CD4-positive, alpha-beta T cell treated with Interleukin-21 for 1 hour (primary cell): ENCODE measurements at places on chromosomes 3 and 15.

DNA sequence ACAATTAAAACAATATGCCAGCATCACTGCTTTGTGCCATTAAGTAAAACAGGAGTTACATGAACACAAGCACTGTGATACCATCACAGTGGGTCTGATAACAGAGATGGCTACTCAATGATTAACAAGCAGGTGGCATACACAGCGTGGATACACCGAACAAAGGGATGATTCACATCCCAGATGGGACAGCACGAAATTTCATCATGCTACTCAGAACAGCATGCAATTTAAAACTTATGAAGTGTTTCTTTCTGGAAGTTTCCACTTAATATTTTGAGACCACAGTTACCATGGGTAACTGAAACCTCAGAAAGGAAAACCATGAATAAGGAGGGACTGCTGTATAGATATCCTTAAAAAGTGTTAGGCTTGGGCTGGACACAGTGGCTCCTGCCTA, 44.5 kb downstream of the SLC24A1 start:
- DNase-seq: no peak

- DNase-seq: no peak
Observed at GRCh38 chr3:36201546-36201945, 178.8 kb upstream of the STAC start.

- DNase-seq: no peak
Observed at GRCh38 chr15:100859970-100860828, 19.4 kb upstream of the ALDH1A3 start.

- peak; percentile 55 for DNase-seq
Observed at GRCh38 chr15:38554354-38554753, 10.3 kb downstream of the RASGRP1 start.

DNA sequence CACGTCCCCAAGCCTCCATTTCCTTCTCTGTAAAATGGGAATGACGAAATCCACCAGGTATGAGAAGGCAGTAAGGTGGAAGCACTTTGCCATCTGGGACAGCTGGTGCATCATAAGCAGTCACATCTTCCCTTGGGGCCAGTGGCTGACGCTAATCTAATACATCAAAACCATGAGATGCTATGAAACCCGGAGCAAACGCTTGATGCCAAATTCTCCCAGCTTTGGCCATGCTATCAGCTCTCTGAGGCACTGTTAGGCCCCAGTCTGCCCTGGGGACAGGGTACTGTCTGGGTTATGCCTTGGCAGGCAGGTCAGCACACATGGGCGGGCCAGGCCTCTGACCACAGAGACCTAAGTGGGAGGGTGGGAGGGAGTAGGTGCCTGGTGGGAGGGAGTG, 66.1 kb downstream of the ADAMTS17 start:
- DNase-seq: no peak

DNA sequence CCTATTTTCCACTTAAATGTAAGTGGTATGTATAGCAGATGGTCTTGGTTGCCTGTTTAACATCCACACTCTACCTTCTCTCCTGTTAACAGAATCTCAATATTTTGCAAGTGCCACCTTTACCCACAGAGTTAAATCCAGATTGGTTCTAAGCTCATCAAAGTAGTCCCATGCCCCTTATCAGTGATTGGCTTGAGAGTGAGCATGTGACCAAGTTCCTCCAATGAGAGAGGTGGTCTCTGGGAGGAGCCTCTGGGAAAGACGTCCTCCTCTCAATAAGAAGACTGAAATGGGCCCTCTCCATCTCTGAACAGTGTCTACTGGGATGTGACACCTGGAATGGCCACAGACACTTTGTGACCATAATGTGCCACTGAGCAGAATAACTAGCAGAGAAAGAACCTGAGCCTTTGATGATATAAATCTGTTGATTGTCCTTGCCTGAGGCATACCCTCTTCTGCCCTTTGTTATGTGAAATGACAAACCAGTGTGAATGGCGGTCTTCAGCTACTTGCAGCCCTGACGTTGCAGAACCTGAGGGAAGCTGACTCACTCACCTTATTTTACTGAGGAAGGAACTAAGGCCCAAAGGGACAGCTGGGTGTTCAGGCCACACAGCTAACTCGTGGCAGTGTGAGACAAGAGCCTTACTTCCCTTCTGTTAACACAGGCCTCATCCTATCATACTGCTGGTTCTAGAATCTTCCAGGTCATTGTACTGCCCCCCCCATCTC, 42.4 kb upstream of the LARS2 start:
- DNase-seq: no peak

DNA sequence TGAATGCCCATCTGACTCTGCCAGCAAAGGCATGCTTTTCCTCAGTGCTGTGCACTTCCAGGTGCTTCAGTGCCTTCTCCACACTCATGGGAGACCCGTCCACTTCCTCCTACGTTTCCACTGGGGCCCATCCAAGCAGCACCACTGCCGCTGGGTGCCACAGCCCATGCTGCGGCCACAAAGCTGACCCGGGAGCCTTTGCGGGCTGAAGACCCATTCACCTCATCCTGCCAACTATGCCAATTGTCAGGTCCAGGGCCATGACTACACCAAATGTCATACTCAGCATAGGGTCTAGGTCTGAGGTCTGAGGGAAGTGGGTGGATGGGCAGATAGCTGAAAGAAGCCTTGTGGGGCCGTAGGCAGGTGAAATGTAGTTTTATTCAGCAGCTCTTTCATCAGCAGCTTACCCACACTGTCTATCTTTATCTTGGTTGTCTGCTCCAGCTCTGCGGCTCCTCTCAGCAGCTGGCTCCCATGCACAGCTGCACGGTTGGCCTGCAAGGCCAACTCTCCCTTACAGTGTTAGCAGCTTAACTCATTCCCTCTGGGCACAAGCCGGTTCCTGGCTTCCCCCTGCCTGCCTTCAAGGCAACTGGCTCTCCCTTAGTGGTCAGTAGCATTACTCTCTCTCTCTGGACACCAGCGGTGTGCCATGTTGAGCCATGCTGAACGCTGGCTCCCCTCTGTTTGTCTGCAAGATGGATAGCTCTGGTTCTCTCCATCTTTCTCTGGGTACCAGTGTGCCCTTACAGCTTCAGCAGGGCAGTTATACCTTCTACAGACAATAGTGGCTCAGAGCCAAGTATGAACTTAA, 63.7 kb upstream of the SIAH2 start:
- no peak for DNase-seq

- no peak for DNase-seq
Observed at GRCh38 chr3:24741506-24741905, 246.9 kb upstream of the THRB start.

DNA sequence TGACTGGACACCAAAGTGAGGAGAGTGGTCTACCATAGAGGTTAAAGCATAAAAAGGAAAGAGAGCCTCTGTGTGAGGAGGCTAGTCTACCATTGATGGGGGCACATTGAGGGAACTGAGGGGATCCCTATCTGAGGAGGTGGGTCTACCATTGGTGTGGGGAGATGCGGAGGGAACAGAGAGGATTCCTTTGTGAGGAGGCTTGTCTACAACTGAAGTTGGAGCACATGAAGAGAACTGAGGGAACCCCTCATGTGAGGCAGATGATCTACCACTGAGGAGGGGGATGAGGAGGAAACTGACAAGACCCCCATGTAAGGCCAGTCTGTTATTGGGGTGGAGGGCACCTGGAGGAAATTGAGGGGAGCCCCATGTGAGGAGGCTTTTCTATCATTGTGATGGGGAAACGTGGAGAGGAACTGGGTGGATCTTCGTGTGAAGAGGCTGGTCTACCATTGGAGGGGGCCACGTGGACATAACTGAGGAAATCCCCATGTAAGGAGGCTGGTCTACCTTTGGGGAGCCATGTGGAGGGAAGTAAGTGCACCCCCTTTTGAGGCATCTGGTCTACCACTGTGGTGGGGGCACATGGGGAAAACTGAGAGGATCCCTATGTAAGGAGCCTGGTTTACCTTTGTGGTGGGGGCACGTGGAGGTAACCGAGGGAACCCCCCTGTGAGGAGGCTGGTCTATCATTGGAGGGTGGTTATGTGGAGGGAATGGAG, 160.1 kb downstream of the FBLN2 start:
- no peak for DNase-seq

DNA sequence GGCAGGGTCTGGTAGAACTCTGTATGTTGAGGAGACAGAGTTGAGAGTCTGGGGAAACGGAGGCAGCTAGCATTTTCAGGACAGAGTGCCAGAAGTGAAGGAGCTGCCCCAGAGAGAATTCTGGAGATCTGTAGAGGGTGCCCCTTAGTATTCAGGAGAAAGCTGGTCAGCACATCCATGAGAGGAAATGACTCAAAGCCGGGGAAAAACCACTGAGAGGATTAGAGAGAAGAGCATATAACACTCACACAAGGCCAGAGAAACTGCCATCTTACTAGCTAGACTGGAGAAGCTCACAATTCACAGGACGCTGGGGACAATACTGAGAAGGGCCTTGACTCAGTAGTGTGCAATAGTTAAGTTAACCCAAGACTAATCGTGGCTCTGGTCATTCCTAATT, 75.7 kb upstream of the DPPA4 start:
- no peak for DNase-seq

DNA sequence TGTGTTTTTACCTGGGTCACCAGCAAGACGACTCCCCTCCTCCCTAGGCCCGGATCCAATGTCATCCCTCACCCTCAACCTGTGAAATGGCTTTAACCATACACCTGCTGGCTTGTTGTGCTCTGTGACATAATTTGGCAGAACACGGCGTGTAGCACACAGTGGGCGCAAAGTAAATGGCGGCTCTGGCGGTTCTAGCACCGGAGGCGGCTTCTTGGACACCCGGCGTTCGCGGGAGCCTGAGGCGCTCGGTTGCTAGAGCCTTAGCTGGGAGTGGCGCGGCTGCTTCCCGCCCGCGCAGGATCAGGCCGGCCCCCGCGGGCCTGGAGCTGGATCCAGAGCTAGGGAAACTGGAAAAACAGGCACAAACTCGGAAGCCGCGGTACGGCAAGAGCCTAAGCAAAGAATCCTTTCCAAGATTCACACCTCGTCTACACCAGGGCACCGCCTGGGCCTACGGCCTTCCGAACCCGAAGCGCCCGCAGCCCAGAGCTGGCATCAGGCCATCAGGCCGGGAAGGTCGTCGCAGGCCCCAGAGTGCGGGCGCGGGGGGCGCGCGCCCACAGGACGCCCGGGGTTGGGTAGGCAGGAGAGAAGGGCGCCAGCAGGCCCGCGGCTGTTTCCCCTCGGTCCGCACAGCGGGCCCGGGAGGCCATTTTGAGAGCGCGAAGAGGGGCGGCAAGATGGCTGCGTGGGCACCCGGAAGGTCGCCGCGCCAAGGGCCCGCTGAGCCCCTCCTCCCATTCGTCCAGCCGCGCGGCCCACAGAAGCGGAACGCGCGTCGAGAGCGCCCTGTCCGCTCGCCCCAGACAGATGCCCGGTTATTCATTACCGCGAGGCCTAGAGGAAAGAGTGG, 43.9 kb upstream of the POLG start:
- peak; percentile 14 for DNase-seq

DNA sequence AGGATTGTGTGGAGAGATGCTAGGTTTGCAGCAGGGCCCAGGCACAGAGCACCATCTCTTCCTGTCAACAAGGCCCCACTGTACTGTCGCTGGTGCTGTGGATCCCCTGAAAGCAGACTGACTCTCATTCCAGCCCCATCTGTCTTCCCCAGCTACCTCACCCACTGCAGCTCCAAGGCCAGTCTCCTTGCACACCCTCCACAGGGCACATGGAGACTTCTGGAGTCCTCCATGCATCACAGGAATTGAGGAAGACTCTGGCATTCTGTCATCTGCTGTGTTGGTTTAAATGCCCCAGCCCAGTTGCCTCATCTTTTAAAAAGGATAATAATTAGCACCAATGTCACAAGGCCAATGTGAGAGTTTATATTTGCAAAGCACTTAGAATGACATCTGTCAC, 301.2 kb downstream of the RPLP1 start:
- DNase-seq: no peak

DNA sequence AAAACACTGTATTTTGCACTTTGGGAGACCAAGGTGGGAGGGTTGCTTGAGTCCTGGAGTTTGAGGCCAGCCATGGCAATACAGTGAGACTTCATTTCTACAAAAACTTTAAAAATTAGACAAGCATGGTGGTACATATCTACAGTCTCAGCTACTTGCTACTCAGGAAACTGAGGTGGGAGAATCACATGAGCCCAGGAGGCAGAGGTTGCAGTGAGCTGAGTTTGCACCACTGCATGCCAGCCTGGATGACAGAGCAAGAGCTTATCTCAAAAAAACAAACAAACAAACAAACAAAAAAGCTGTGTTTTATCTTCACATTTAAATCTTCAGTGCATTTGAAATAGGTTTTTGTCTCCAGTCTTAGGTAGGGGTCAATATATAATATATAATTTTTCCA, 4.8 kb upstream of the SLC9C1 start:
- DNase-seq: no peak

DNA sequence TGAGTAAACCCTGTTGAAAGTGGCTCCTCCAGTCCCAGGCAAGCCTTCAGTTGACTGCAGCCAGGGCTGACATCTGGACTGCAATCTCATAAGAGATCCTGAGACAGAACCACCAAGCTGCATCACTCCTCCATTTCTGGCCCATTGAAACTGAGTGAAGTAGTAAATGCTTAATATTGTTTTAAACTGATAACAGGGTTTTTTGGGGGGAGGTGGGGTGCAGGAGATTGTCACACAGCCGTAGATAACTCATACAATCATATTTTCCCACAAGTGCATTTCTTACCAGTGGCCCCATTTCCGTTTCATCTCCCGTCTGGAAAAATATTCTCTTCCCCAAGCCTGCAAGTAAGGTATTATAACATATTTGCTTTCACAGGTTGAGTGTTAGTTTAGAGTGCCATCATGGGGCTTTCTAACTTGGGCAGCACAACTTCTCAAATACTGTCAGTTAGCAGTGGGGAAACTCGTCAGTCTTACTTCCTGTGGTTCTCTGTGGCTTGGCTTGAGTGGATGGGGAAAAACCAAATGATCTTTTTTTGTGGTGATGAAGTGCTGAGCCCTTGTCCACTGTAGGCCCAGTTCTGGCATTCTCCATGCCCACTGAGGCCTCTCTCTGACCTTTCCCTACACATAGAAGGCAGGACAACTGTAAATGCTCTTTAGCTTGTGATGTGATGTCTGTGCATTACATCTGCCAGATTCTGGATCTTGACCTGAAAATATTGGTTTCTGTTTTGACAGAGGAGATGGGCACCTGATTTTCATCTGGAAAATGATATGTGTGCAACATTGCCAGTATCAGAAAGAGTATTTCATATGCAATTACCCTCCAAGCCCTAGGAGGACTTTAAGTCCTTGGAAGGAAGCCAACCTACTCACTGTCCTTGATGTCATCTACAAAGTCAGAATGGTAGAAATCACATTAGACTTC, 90.1 kb upstream of the BHLHE40 start:
- DNase-seq: peak; percentile 59

- DNase-seq: no peak
Observed at GRCh38 chr3:25372167-25372566, 55.9 kb upstream of the RARB start.

- DNase-seq: peak; percentile 84
Observed at GRCh38 chr3:101518421-101518871, 5.4 kb upstream of the SENP7 start.
